ENCODE measurements at places on chromosomes 5 and 9. TPM values are rescaled to one million over a fixed set of nuclear protein-coding genes. Genes with fewer than 3 reads are reported as not detected.

Gene PRLR
- not detected for total RNA-seq

Gene SLC25A48
- not detected for total RNA-seq

Gene LTC4S
- total RNA-seq, result not detected

Gene NXNL2
- 0.32 TPM for total RNA-seq

Gene EPB41L4B
- total RNA-seq, result 0.16 TPM

Gene OGN
- not detected for total RNA-seq

Gene KIF12
- not detected for total RNA-seq

Gene PRUNE2
- 4.9 TPM for total RNA-seq

Gene ANKRD18A
- not detected for total RNA-seq

Gene ACOT12
- not detected for total RNA-seq

Gene FAM221B
- not detected for total RNA-seq

Gene LCN9
- not detected for total RNA-seq

Gene FRRS1L
- total RNA-seq, result under 0.01 TPM

Gene GABRA1
- total RNA-seq, result not detected

Gene C9orf50
- total RNA-seq, result under 0.01 TPM

Gene NUTM2G
- not detected for total RNA-seq

Gene PCDH1
- 196 TPM for total RNA-seq

Gene CNTNAP3
- 18.5 TPM for total RNA-seq

Gene PCDHA9
- 0.06 TPM for total RNA-seq

Gene SLC36A3
- total RNA-seq, result not detected

Gene MARCOL
- total RNA-seq, result not detected
